ENCODE measurements at places on chromosomes 7 and 10.

DNA sequence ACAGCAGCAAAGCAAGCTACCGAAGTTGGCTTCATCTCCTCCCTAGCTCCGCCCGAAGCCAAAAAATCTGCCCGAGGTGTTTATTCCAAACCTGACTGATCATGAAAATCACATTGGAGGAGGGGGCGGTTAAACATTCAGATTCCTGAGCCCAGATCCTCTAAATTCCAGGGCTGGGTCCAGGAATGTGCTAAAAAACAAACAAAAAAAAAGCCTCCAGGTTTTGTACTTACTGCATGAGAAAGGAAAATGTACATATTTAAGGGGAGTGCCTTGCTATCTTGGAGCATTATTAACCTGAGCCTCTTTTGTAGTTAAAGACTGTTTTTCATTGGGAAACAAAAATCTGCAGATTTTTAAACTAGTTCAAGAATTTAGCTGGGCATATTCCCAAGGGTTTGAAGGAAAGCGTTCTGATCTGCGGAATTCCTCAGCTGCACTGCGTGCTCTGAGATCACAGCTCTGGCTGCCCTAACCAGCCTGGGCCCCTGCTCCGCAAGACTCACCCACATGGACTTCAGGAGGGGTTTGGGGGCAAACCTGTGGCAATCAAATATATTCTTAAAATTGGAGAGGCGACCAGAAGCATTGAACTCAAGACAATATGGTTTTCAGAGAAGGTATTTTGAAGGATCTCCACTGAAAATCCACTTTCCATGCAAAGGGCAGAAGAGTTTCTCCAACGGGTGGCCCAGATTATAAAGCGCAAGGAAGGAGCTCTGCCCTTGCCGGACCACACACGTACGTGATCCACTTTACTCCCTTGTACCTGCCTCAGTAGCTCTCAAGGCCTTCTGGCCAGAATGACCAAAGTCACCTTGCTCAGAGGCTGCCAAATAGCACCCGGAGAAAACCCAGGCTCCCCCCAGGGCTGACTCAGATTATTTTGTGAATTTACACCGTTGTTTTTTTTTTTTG is 10.0 kb upstream of the TNS3 start:
- DNase-seq, result no peak

GRCh38 chr10:27258838-27259812 is 18.5 kb upstream of the ACBD5 start:
- peak; percentile 11 for DNase-seq

GRCh38 chr10:12721334-12721733 is 280.2 kb downstream of the CCDC3 start:
- no peak for DNase-seq

DNA sequence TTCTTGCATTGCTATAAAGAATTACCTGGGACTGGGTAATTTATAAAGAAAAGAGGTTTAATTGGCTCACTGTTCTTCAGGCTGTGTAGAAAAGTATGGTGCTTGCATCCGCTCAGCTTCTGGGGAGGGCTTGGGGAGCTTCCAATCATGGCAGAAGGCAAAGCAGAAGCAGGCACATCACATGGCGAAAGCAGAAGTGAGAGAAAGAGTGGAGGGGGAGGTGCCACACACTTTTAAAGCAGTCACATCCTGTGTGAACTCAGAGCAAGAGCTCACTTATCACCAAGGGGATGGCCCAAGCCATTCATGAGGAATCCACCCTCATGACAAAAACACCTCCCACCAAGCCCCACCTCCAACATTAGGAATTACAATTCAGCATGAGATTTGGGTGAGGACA is 303.5 kb downstream of the OTUD1 start:
- DNase-seq, result no peak

DNA sequence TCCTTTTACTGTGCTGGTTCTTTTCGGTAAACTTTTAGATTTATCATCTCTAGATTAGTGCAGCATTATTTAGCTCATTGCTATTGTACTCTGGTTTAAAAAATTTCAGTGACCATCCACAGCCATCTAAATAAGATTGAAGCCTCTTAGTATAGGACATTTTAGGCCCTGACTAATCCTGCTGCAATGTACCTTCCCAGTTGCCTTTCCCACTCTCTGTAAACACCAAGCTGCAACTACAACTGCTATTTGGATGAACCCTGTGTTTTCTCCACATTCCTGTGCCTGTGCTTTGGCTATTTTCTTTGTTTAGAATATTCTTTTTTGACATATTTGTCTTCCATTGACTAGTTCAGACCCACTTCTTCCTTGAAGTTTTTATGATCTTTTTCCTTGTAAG is 314.6 kb downstream of the AUTS2 start:
- no peak for DNase-seq
